A549 treated with ZK216348 at 1 μM for 4 hours (cell line): ENCODE measurements at places on chromosomes 2 and 18. TPM values are rescaled to one million over a fixed set of nuclear protein-coding genes. Genes with fewer than 3 reads are reported as not detected.

Gene CHRNA1
- not detected in 5 replicates for total RNA-seq

Gene IL1R2
- 0.61 to 1.1 TPM (median 0.69 TPM) in 5 replicates for total RNA-seq

Gene RIT2
- total RNA-seq, result not detected in 5 replicates

Gene IL1R1
- 27.0 to 46.0 TPM (median 40.9 TPM) in 5 replicates for total RNA-seq

Gene PROC
- 2.9 to 6.0 TPM (median 4.3 TPM) in 5 replicates for total RNA-seq

Gene ADAM23
- total RNA-seq, result 9.1 to 12.6 TPM (median 10.1 TPM) in 5 replicates

Gene ADD2
- 21.3 to 31.7 TPM (median 25.0 TPM) in 5 replicates for total RNA-seq

Gene C18orf32
- total RNA-seq, result 11.5 to 22.0 TPM (median 21.6 TPM) in 5 replicates

Gene CMPK2
- total RNA-seq, result 0.54 to 1.6 TPM (median 1.2 TPM) in 5 replicates

Gene ZNF804A
- total RNA-seq, result not detected in 5 replicates

Gene RAX
- not detected in 5 replicates for total RNA-seq

Gene NFATC1
- total RNA-seq, result 4.3 to 6.2 TPM (median 6.0 TPM) in 5 replicates

Gene CSRNP3
- not detected in 5 replicates for total RNA-seq

Gene HRH4
- not detected in 5 replicates for total RNA-seq

Gene VWA3B
- total RNA-seq, result 0.33 TPM in 1 of 5 replicates, not detected in the others

Gene KCNF1
- total RNA-seq, result 20.2 to 46.1 TPM (median 40.1 TPM) in 5 replicates

Gene HNMT
- total RNA-seq, result 0.36 to 2.4 TPM (median 1.3 TPM) in 5 replicates

Gene FAP
- total RNA-seq, result not detected in 5 replicates

Gene KRTCAP3
- 0.64 to 0.94 TPM (median 0.74 TPM) in 5 replicates for total RNA-seq

Gene SERPINB11
- total RNA-seq, result 0.13 TPM in 1 of 5 replicates, not detected in the others

Gene CD207
- total RNA-seq, result not detected in 5 replicates

Gene CTDSP1
- total RNA-seq, result 46.8 to 78.9 TPM (median 75.9 TPM) in 5 replicates

Gene PRSS56
- total RNA-seq, result 0.08 to 0.31 TPM (median 0.20 TPM) in 4 of 5 replicates, not detected in the other

Gene LIMS3
- not detected in 5 replicates for total RNA-seq

Gene GALNT3
- total RNA-seq, result 0.11 TPM in 1 of 5 replicates, not detected in the others

Gene UGT1A9
- total RNA-seq, result 3.7 to 7.2 TPM (median 5.0 TPM) in 5 replicates

Gene RAMP1
- not detected in 5 replicates for total RNA-seq

Gene ZNF516
- total RNA-seq, result 2.3 to 7.4 TPM (median 4.1 TPM) in 5 replicates

Gene ZSWIM2
- total RNA-seq, result not detected in 5 replicates
